Urothelium cell line (cell line): ENCODE measurements at places on chromosomes 4 and X.

DNA sequence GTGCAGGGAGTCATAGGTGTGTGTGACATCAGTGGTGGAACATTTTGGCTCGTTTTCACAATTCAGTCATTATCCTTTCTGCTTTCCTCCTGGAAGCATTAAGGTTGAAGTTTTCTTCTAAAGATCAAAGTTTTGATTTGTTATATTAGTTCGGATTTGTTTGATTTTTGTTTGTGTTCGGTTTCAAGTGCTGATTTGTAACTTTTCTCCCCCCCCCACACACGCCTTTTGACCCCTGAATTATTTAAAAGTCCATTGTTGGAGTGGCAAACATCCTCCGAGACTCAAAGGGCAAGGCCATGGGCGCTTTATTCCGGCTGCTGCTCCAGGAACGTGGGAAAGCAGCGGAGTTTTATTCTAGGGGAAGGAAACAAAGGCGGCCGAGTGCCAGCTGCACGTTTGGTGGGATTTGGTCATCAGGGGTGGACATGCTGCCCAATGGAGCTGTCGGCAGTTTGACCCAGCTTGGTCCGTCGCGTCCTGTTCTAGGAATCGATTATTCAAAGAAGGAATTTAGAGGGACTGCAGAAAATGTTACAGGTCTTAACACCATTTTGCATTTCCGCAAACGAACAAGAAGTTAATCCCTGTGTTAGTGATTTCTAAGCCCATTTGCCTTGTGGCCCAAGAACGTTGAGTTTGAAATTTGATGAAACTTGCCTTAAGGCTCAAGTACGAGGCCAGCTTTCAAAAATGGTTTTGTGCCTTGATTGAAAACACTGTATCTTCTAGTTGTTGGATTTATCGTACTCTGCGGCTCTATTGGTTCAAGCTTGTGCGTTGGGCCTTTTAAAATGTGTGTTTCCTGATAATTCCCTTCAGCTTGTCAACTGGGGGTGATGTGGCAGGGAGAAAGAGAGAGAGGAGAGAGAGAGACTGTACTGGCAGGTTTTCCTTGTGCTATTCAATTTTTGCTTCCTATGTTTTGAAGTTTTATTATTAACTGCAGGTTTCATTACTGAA, 565 bp upstream of the ZNF41 start:
- DNase-seq = peak; percentile 14

GRCh38 chr4:148831945-148832344, 389.7 kb upstream of the NR3C2 start:
- peak; percentile 25 for DNase-seq

- no peak for DNase-seq
Measured at GRCh38 chr4:186765673-186766546, 42.3 kb upstream of the FAT1 start.

DNA sequence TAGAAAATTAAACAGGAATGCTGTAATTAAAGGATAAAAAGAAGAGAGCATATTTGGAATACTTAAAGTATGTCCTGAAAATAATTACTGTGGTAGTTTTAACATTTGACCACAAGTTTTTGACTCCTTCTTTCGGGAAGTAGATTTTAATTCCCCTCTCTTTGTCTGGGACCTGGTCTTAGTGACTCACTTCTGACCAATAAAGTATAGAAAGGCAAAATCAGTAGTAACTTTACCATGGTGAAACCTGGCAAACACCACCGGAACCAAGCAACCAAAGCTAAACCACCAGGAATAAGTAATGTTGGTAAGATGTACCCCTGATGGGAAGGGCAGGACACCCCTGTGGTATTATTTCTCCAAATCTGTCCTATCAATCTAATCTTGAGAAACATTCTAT, 314.8 kb downstream of the PDHA2 start:
- DNase-seq = no peak

DNA sequence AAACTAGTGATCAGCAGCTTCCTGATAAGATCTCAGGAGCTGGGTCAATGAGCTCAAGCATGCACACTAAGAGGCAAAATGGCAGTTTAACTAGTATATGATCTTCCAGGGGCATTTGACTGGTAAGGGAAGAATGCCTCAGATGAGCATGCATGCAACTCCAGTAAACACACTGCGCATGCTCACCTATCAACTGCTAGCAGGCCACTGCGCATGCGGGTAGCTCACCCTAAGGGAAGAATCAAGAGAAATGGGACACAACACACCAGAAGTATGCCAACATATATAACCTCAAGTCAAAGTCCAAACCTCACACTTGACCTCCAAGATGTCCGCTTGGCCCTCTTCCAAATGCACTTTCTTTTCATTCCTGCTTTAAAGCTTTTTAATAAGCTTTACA, 1004.0 kb downstream of the ADGRL3 start:
- no peak for DNase-seq

DNA sequence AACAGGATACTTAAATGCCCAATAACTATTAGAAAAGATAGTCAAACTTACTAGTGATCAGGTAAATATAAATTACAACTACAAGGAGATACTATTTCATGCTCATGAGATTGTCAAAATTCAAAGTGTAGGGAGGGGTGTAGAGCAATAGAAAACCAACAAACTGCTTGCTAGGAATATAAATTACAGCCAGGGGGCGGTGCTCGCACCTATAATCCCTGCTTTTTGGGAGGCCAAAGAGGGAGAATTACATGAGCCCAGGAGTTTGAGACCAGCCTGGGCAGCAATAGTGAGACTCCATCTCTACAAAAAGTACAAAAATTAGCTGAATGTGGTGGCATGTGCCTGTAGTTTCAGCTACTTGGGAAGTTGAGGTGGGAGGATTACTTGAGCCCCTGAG, 556.5 kb upstream of the NR3C2 start:
- DNase-seq = no peak

DNA sequence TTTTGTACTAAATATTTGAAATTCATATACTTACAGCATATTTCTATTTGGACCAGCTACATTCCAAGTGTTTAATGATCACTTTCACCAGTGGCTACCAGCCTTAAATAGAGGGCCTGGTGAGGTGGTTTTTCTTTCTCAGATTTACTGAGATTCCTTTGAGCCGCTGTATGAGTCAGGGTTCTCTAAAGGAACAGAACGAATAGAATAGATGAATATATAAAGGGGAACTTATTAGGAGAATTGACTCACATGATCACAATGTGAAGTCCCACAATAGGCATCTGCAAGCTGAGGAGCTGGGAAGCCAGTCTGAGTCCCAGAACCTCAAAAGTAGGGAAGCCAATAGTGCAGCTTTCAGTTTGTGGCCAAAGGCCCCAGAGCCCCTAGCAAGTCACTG, 146.2 kb upstream of the TLL1 start:
- no peak for DNase-seq
